ENCODE measurements at places on chromosomes 1 and 21. TPM values are rescaled to one million over a fixed set of nuclear protein-coding genes. Genes with fewer than 3 reads are reported as not detected.

DNA sequence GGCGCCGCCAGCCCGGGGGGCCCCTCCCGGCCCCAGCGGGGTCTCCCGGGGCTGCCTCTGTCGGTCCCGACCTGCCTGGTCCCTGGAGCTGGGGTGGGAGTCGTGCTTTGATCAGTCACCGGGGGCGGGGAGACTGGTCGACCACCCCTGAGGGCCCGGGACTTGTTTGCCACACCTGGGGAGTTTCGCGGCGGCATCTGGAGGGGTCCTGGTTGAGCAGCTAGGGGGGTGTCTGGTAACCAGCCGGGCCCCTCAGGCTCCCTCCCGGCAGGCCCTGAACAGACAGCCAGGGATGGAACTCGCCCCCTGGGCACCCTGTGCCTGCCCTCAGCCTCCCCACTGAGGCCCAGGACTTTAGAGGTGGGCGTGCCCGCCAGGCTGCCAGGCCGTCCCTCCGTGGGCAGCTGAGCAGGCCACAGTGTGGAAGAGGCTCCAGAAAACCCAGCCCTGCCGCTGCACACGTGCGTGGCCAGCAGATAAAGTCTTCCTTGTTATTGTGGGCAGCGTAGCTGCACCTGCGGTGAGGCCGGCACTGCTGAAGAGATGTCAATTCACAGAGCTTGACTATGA, 13.3 kb upstream of the SAMD11 start:
- no peaks in the 10 kb centered on the region for H3K36me3 ChIP-seq
- DNase-seq: no peak
- no peak overlapping the region for H3K4me3 ChIP-seq

- peak overlapping the region; percentile 86 for H3K27ac ChIP-seq
- no peak for DNase-seq
- peak overlapping the region; percentile 16 for H3K4me3 ChIP-seq
- H3K4me1 ChIP-seq: peaks cover 74% of the 10 kb centered on the region
- peaks cover 84% of the 10 kb centered on the region for H3K36me3 ChIP-seq
- H3K27me3 ChIP-seq: no peaks in the 10 kb centered on the region
These were observed 5.5 kb downstream of the ETV3 start for GRCh38 chr1:157132616-157133167.

The PPFIA4 gene
- total RNA-seq: 28.9 TPM

The CTPS1 gene
- total RNA-seq: 42.2 TPM

Measured in activated CD4-positive, alpha-beta memory T cell treated with anti-CD3 and anti-CD28 coated beads, Interleukin-2, amount 10 ng/mL, durations not matched to agents 7 days and 5 days (primary cell).